ENCODE measurements at places on chromosomes 3 and 15.
A peak's percentile ranks its signal among the peaks of the same experiment; 100 is the strongest.

- DNase-seq: no peak
Measured at GRCh38 chr3:38002940-38003339, 12.4 kb downstream of the VILL start.

DNA sequence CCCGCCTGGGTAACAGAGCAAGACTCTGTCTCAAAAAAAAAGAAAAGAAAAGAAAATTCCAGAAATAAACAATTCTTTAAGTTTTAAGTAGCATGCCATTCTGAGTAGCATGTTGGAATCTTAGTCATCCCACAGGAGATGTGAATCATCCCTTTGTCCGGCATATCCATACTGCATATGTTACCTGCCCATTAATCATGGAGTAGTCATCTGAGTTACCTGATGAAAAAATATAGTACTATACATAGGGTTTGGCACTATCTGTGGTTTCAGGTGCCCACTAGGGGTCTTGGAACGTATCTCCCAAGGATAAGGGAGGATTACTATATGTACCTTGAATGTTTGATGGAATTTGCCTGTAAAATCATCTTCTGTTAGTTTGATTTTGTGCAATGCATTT, 6.3 kb upstream of the CCR4 start:
- no peak for DNase-seq

- peak; percentile 62 for DNase-seq
Measured at GRCh38 chr3:194255252-194256039, 95.7 kb downstream of the CPN2 start.

- DNase-seq: no peak
Measured at GRCh38 chr3:66242788-66243464, 22.1 kb downstream of the SLC25A26 start.

DNA sequence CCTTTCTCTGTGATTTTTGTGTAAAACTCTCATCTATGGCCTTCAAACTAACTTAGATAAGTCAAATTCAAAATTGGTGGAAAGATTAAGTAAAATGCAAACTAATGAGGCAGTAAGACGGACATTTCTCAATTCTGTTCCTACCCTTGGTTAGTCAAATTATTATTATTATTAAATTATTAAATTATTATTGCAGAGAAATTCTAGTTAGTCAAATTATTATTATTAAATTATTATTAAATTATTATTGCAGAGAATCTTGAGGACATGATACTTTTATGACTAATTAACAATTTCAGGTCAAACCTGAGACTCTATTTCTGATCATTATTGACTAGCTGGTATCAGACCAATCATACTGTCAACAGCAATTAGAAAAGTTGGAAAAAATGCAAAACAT, 845.0 kb upstream of the NECTIN3 start:
- DNase-seq: no peak

- DNase-seq: no peak
Measured at GRCh38 chr15:84582583-84583157, 18.1 kb upstream of the ZSCAN2 start.

DNA sequence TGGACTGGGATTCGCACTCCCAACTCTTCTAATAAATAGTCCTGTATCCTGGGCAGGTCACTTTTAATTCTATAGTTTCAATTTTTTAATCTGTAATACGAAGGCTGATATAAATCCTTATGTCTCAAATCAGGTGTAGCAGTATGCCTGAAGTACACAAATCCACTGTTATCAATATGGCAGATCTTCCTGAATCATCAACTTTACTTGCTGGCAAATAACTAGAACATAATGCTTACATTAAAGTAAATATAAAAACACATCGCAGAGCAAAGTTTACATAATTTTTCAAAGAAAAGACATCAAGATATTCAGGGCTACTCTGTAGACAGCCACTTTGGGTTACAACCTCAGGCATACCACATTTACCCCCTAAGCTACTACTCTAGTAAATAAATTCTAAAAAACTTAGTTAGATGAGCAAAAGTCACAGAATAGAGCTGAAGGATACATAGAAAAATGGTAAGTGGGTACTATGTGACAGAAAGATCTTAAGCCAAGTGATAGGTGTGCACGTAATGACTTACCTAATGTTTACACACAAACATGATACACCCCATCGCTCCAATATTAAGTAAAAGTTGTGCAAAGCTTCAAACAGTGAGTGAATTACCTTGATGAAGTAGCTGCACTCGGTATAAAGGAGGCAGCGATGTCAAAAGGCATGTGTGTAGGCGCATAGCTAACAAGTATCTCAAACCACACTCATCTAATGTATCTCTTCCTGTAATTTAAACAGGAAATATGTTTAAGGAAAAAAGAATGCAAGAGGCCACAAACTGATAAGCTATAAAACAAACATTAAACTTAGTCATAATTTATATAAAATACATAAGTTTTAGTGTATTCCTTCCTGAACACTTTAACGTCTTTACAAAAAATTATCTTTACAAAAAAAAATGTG, 127.9 kb downstream of the DMXL2 start:
- DNase-seq: no peak

GRCh38 chr3:43074482-43074881, 31.4 kb downstream of the POMGNT2 start:
- no peak for DNase-seq

GRCh38 chr3:108130701-108131474, 40.1 kb upstream of the CD47 start:
- DNase-seq: no peak

GRCh38 chr3:8872261-8872660, 91.0 kb downstream of the RAD18 start:
- DNase-seq: no peak

DNA sequence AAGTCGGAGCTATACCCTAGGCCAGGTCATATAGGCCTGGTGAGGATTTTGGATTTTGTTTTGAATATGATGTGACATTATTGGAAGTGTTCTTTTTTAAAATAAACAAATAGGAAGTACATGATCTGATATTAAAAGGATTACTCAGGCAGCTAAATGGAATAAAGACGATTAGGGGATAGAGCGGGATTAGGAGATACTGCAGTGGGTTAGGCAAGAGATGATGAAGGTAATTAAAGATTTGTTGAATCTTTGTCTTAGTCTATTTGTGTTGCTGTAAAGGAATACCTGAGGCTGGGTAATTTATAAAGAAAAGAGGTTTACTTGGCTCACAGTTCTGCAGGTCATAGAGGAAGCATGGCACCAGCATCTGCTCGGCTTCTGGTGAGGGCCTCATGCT, 21.3 kb downstream of the KIF15 start:
- no peak for DNase-seq

GRCh38 chr3:171840811-171841619, 2.1 kb upstream of the TMEM212 start:
- no peak for DNase-seq

- no peak for DNase-seq
Measured at GRCh38 chr15:73918784-73919183, 7.5 kb upstream of the LOXL1 start.

DNA sequence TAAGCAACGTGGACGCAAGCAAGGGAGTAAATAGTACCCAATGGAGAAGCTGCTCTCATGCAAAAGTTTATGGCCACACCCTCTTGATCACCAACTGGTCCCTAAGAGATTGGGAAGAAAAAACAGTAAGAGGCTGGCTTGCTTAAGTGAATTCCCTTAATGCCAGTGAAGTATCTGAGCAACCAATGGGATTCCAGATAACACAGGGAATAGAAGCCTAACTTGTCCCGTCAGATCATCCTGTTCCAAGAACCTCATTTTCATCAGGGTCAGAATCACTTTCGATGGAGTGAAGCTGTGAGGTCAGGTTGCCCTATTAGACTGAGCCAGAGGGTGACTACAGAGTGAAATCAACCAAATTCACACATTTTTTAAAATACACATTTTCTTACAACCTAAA, 104.3 kb downstream of the CD47 start:
- no peak for DNase-seq

GRCh38 chr3:42014458-42014920, 52.6 kb upstream of the ULK4 start:
- DNase-seq: peak; percentile 22

DNA sequence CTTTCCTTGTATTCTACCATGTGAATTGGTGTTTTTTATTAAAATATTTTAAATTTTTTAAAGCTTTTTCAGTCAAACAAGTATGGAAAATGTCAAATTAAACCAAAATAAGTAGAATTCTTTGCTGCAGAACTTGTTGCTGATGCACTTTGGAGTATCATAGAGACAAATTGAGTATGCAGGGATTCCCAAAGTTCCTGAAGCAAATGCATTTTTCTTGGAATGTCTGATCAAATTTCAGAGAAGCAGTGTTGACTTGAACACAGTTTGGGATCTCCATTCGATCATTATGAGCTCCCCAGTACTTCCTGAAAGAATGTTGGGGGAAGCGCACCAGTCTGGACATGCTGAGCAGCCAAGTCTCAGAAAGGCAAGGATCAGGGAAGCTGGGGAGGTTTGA, 517.8 kb upstream of the CFAP20DC start:
- no peak for DNase-seq

DNA sequence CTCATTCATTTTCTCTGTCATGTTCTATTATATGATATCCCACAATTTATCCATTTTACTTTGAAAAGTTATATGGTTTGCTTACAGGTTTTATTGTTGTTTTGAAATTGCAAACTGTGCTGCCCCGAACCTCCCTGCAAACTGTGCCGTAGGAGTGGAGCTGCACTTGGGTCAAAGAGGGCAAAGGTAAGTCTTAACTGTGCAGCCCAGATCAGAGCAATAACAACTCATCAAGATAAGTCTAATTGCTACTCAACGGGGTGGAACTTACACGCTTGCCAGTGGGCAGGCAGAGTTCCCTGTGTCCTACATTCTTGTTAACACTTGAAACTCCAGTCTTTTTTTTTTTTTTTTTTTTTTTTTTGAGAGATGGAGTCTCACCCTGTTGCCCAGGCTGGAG, 33.2 kb downstream of the ZDHHC19 start:
- no peak for DNase-seq

- DNase-seq: no peak
Measured at GRCh38 chr3:66989860-66990696, 8.0 kb upstream of the KBTBD8 start.

GRCh38 chr3:55161231-55161630, 233.4 kb upstream of the LRTM1 start:
- no peak for DNase-seq

- no peak for DNase-seq
Measured at GRCh38 chr15:55320963-55321362, 1.9 kb downstream of the PIGB start.

- DNase-seq: no peak
Measured at GRCh38 chr3:139627759-139628158, 50.0 kb downstream of the NMNAT3 start.

GRCh38 chr3:99325402-99325801, 313.0 kb upstream of the COL8A1 start:
- DNase-seq: no peak

DNA sequence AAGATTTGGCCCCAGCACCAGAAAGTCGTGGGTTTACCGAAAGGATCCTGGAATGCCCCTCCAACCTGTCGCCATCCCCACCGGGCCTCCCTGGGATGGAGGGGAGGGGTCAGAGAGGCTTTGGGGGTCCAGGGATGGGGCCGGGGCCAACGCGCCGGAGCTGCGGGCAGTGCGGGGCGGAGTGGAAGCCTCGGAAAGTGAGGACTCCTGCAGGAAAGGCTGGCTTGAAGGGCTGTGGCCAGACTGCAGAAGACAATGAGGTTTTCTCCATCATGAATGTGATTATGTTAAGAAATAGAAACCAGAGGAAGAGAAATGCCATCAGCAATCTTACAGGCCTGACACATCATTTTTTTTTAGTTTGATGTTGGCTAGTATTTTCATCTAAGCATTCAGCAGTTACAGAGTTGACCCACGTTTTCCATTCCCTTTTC, 738 bp downstream of the YEATS2 start:
- peak; percentile 36 for DNase-seq

DNA sequence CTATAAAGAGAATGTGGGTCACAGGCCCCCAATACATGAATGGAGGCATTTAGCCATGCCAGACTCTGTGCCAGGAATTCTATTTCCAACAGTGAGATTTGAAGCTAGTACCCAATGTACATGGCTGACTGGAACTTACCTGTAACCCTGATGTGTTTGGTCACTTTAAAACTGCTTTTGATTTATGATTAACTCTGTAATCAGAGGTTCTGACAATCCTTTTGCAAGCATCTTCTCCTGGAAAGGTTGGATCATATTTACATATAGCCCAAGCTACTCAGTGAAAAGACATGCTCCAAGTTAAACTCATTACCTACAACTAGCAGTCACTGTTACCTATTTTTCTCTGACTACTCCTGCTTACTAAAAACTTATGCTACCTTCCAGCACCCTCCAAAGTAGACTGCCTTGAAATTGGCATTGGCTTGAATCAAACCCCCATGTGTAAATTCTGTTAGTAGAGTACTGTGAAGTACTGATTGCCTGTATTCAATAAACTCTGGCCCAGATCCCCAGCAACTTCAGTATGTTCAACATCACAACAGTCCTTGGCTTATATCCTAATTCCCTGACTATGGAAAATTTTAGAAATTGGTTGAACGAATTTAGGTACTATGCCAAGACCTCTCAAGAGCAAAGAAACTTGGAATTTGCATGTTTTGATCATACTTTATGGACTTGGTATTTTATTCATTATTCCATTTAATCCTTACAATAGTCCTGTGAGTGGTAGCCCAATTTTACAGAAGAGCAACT, 665.6 kb upstream of the NECTIN3 start:
- DNase-seq: no peak

DNA sequence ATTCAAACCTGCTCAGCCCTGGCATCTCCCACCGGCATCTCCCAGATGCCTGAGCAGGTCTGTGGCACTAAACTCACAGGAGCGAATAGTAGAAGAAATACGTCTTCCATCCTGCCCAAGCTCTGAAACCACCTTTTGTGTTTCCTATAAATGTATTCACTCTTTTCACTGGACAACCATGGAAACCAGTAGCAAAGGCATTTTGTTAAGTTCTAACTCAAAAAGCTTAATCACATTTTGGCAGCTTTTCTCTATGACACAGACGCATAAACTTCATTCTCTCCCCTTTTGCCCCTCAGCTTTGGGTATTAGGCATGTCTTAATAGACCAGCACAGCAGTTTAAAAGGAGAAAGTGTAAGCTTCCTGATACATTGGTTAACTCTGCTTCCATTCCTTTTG, 24.5 kb upstream of the ARNT2 start:
- no peak for DNase-seq

DNA sequence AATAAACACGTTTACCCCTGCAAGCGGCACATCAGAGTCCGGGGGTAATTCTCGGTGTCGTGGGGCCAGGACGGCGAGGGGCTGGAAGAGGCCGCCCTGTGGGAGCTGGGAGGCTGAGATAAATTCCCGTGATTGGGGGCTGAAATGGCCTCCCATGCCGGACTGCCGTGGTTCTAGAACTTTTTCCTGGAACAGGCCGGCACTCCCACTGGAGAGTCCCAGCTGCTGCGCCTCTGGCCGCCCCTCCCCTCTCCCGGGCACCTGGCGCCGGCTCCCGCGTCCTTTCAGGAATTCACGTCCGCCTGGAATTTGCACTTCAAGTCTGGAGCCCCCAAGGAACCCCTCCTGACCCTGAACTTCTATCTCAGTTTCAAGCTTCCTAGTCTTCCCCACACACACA, 10.8 kb upstream of the LRRC2 start:
- DNase-seq: no peak

DNA sequence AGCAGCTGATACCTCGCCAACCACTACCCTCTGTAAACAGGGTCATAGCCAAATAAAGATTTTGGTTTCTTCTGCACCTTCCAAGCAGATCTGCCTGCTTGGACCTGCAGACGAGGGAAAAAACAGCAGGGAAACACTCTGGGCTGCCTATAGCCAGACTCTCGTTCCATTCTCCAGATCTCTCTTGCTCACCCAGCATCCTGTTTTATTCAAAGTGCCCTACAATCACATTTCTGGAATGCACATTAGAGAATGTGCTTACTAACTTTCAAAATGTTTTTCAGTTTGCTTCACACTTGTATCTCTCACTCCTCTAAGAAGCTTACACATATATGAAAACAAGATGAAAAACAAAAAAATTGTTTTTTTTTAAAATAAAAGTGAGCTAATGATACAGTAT, 71.4 kb downstream of the MLH1 start:
- no peak for DNase-seq
